ENCODE measurements at places on chromosomes 1 and 21.

DNA sequence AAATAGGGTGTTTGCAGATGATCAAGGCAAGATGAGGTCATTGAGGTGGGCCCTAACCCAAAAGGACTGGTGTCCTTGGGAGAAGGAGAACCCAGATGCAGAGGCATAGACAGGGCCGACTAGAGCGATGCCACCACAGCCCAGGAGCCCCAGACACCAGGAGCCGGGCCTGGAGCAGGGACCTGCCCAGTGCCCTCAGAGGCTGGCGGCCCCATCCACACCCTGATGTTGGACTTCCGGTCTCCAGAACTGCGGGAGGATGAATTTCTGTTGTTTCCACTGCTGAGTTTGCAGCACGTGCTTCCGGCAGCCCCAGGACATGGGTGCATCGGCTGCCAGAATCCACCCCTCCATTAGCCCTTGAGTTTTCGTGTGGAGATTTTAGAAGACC lies 7.2 kb upstream of the ACTRT2 start:
- H3K27ac ChIP-seq = no peak overlapping the region
- H3K4me1 ChIP-seq = peaks cover 2% of the 10 kb centered on the region
- no peak overlapping the region for H3K4me3 ChIP-seq
- no peak for DNase-seq
- no peaks in the 10 kb centered on the region for H3K36me3 ChIP-seq

- H3K4me3 ChIP-seq = no peak overlapping the region
- H3K36me3 ChIP-seq = no peaks in the 10 kb centered on the region
- no peak for DNase-seq
- no peaks in the 10 kb centered on the region for H3K4me1 ChIP-seq
Observed at GRCh38 chr1:56413671-56414199, 165.6 kb downstream of the PLPP3 start.

GRCh38 chr21:14757533-14758327 lies 211.6 kb upstream of the SAMSN1 start:
- DNase-seq = no peak
- H3K36me3 ChIP-seq = peaks cover 2% of the 10 kb centered on the region
- H3K4me3 ChIP-seq = no peak overlapping the region
- H3K27ac ChIP-seq = no peak overlapping the region
- no peaks in the 10 kb centered on the region for H3K27me3 ChIP-seq

DNA sequence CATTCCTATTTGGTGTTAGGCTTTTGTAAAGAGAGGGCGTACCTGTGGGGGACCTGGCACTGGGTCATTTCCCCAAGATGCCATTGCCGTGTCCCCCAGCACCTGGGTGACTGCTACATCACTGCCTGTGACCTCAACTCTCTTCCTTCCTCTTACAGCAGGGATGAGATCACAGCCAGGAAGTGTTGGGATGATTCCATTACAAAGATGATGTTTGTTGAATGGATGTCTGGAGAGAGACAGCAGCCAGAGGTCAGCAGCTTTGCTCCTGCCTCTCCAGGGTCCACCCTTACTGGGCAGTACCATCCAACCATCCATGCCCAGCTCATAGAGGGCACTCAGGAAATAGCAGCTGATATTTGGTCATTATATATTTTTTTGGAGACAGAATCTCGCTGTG lies 35.1 kb downstream of the TMEM51 start:
- no peak overlapping the region for H3K4me3 ChIP-seq
- H3K36me3 ChIP-seq = no peaks in the 10 kb centered on the region
- no peaks in the 10 kb centered on the region for H3K4me1 ChIP-seq
- DNase-seq = no peak
- H3K27ac ChIP-seq = no peak overlapping the region
- peaks cover 4% of the 10 kb centered on the region for H3K27me3 ChIP-seq

GRCh38 chr1:27106561-27107323 lies 48.2 kb downstream of the SLC9A1 start:
- H3K27ac ChIP-seq = peak overlapping the region; percentile 29
- DNase-seq = no peak
- no peak overlapping the region for H3K4me3 ChIP-seq

GRCh38 chr21:43193088-43193650 lies 24.4 kb downstream of the CRYAA start:
- no peak overlapping the region for H3K4me3 ChIP-seq
- peaks cover 4% of the 10 kb centered on the region for H3K27me3 ChIP-seq

DNA sequence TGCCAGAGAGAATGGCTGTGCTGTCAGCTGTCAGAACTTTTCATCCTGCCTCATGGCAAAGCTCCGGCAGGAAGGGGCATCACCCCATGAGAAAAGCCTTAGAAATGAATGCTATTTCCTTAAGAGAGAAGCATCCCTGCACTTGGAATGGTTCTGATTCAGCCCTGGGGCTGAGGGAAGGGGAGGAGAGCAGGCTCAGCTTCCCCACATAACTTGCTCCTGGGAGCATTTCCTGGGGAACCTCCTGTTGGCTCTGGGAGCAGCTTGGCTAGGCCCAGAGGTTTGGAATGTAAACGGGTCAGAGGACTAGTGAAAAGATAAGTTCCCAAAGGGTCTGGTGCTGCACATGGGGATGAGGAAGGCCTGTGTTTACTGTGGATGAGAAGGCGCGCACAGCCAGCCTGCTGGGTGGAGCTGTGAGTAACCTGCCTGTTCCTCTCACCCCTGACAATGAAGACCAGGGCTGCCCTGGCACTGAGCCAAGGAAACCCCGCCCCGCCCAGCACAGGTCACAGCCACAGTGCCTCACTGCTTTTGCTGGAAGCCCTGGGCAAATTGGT lies 5.0 kb downstream of the PRELP start:
- H3K36me3 ChIP-seq = no peaks in the 10 kb centered on the region
- no peak overlapping the region for H3K27ac ChIP-seq
- DNase-seq = peak; percentile 52
- H3K4me3 ChIP-seq = no peak overlapping the region
- peaks cover 9% of the 10 kb centered on the region for H3K4me1 ChIP-seq

DNA sequence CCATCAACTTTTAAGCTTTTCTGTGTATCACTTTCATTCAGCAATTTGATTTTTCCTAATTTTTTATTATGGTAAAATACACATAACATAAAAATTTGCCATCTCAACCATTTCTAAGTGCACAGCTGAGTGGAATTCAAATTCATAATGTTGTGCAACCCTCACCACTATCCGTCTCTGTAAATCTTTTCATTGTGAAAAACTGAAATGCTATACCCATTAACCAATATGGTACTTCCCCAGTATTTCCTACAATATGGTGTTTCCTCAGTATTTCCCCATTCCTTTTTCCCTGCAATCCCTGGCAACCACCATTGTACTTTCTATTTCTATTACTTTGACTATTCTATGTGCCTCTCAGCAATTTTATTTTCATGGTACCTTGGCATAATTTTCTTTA lies 6.8 kb downstream of the STPG1 start:
- H3K4me3 ChIP-seq = no peak overlapping the region
- H3K4me1 ChIP-seq = peaks cover 6% of the 10 kb centered on the region
- no peak overlapping the region for H3K27ac ChIP-seq
- no peak for DNase-seq
- peaks cover 3% of the 10 kb centered on the region for H3K36me3 ChIP-seq

DNA sequence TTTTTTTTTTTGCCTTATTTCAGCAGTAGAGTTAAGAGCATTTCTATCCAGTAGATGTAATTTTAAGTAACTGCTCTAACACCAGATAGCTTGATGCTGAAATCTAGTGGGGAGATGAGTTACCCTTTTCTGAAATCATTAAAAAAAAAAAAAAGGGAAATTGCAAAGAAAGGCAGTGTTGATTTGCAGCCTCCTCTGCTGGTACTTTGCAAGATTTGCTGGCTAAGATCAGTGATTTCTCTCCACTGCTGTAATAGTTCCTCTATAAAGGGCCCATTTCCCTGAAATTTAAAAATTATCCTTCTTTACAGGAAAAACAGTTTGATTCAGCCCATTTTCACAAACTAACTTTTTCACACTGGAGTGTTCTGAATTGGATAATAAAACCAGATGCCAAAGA lies 120.6 kb downstream of the PTBP2 start:
- H3K27ac ChIP-seq = no peak overlapping the region
- H3K4me1 ChIP-seq = no peaks in the 10 kb centered on the region
- DNase-seq = no peak
- H3K4me3 ChIP-seq = no peak overlapping the region
- H3K36me3 ChIP-seq = no peaks in the 10 kb centered on the region

GRCh38 chr1:246114369-246114768 lies 392.7 kb downstream of the SMYD3 start:
- H3K4me1 ChIP-seq = peaks cover 13% of the 10 kb centered on the region
- H3K4me3 ChIP-seq = no peak overlapping the region
- H3K36me3 ChIP-seq = peaks cover 7% of the 10 kb centered on the region
- H3K27ac ChIP-seq = no peak overlapping the region

DNA sequence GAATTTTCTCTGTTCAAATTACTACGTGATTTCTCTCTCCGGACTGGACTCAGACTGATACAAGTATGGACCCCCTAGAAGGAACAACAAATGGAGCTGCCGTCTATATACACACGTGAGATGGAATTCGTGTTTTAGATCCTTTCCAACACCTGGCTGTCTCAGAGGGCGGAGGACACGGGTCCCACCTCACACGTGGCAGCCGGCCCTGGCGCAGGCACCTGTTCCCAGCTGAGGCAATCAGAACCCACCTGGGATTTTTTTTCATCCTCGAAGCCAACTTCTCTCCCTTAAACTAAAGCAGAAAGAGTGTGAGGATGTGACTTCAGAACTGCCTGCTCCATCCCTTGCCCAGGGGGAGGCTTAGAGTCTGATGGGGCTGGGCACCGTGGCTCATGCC lies 34.1 kb upstream of the SCCPDH start:
- no peaks in the 10 kb centered on the region for H3K27me3 ChIP-seq
- H3K36me3 ChIP-seq = peaks cover 2% of the 10 kb centered on the region
- peaks cover 3% of the 10 kb centered on the region for H3K4me1 ChIP-seq
- no peak overlapping the region for H3K27ac ChIP-seq
- DNase-seq = no peak

GRCh38 chr1:155698382-155699038 lies 9.6 kb downstream of the DAP3 start:
- peaks cover 29% of the 10 kb centered on the region for H3K36me3 ChIP-seq
- peaks cover 38% of the 10 kb centered on the region for H3K4me1 ChIP-seq
- H3K4me3 ChIP-seq = no peak overlapping the region
- H3K27ac ChIP-seq = no peak overlapping the region
- no peak for DNase-seq

DNA sequence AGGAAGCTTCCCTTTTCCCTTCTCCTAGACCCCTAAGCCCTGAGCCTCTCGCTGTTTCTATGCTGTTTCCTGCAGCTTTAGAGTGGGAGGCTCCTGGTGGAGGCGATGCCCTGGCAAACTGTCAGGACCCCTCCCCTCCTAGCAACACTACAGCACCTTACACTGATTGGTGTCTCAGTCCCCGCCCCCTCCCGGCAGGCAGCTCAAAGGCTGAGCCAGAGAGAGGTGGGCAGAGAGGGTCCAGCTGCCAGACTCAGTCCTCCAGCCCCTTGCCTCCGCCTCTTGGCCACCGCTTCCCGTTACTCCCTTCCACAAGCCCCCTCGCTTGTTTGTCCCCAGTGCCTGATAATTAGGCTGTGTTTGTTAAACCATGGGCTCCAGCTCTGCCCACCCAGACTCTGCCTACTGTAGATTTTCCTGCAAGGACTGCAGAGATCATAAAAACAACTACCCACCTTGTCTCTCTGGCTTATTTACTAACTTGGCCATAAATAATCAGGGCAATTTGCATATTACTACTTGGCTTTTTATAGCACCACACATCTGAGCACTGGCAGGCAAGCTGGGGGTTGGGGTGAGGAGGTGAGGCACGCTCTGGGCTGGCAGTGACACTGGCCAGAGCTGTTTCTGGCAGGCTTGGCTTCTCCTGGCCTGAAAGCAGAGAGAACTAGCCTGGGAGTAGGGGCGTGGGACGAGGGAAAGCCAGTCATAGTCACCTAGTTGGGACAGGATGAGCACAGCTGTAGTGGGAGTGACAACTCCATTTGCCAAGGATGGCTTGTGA lies 107.5 kb downstream of the CSMD2 start:
- H3K36me3 ChIP-seq = no peaks in the 10 kb centered on the region
- no peaks in the 10 kb centered on the region for H3K4me1 ChIP-seq
- DNase-seq = no peak

GRCh38 chr1:156693848-156694689 lies 11.3 kb downstream of the CRABP2 start:
- H3K4me3 ChIP-seq = no peak overlapping the region
- DNase-seq = no peak

- peaks cover 5% of the 10 kb centered on the region for H3K27me3 ChIP-seq
- no peak overlapping the region for H3K27ac ChIP-seq
- no peak for DNase-seq
- peaks cover 31% of the 10 kb centered on the region for H3K4me1 ChIP-seq
Observed at GRCh38 chr1:212561501-212561931, 47.0 kb upstream of the ATF3 start.

- H3K27ac ChIP-seq = no peak overlapping the region
- no peak overlapping the region for H3K4me3 ChIP-seq
- DNase-seq = no peak
- peaks cover 36% of the 10 kb centered on the region for H3K36me3 ChIP-seq
- no peaks in the 10 kb centered on the region for H3K4me1 ChIP-seq
- no peaks in the 10 kb centered on the region for H3K27me3 ChIP-seq
Observed at GRCh38 chr1:233211595-233211994, 83.9 kb downstream of the PCNX2 start.

DNA sequence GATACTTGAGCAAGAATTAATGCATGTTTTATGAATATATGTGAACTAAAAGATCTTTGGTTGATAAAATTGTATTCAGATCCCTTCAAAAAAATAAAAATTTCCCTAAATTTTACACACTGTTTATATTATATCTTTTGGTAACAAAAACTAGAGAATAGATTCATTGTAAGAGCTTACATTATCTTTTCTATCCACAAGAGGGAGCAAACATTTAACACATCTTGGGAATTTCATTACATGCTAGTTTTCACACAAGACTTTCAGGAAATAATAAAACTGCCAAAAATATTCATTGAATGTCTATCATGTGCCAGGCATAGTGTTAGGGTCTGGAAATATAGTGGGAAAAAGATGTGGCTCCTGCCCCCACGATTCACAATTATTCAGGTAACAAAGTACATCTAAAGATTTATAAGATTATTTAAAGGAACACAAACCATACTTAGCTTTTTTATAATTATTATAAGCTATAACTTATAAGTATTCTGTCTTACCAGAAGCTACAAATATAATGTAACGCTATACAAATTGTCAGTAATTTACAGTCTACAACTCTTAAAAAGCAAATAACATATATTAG lies 30.6 kb downstream of the FAF1 start:
- H3K36me3 ChIP-seq = peaks cover 22% of the 10 kb centered on the region
- H3K27me3 ChIP-seq = no peaks in the 10 kb centered on the region
- no peak for DNase-seq
- H3K4me1 ChIP-seq = peaks cover 34% of the 10 kb centered on the region
- H3K4me3 ChIP-seq = no peak overlapping the region

All from activated naive CD8-positive, alpha-beta T cell treated with anti-CD3 and anti-CD28 coated beads for 36 hours (primary cell).